ENCODE measurements at places on chromosomes 5 and 9.
A peak's percentile ranks its signal among the peaks of the same experiment; 100 is the strongest.

DNA sequence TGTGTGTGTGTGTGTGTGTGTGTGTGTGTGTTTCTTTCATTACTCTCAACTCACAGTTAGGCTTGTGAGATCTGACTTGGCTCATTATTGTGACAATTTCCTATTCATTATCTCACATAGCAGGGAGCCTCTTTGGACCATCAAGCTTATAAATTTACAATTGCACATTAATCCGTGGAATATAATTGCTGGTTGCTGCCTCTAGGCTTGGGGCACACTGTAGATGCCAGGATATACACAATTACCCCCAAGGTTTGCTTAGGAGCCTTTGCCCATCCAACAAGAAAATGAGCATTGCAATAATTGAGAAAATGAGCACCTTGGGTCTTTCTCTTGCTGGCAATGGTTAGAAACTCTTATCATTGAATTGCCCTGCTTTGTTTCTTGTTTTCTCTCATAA, 161.6 kb upstream of the DMRTA1 start:
- no peak for DNase-seq

DNA sequence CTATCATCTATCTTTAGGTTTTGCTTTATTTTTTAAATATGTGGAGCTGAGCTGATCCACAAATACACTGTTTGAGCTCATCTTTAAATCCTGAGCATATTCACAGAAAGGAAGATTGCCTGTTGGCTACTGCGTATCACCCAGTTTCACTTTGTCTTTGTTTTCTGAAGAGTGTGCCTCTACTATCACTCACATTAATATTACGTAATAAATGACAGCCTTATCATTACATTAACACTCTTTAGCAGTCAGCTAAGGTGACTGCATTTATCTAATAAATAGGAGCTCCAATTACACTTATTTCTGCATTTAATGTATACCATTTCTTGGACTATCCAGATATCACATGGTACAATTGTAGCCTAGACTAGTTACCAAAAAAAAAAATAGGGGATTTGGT, 511.7 kb downstream of the NR2F1-AS1 start:
- no peak for DNase-seq

GRCh38 chr5:110738503-110738811, 350 bp upstream of the SLC25A46 start:
- no peak for DNase-seq

DNA sequence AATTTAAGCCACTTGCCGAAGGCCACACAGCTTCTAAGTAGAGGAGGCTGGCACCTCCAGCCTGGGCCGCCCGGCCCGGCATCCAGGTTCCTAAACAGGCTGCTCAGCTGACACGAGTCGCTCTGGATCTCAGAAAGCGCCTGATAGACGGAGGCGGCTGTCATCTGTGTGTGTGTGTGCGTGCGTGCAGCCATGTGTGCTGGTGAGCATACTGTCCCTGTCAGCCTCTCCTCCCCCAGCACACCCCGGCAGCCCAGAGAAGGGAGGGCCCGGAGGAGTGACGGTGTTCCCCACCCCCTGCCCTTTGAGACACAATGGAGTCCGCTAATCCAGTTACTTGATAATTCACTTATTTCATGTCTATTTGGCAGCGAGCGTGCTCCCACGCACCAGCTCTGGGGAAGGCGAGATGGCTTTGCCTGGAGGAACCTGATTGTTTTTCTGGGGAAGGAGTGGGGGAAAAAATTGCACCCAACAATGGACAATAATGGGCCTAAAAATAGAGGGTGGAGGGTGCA, 20.0 kb downstream of the NTNG2 start:
- no peak for DNase-seq

DNA sequence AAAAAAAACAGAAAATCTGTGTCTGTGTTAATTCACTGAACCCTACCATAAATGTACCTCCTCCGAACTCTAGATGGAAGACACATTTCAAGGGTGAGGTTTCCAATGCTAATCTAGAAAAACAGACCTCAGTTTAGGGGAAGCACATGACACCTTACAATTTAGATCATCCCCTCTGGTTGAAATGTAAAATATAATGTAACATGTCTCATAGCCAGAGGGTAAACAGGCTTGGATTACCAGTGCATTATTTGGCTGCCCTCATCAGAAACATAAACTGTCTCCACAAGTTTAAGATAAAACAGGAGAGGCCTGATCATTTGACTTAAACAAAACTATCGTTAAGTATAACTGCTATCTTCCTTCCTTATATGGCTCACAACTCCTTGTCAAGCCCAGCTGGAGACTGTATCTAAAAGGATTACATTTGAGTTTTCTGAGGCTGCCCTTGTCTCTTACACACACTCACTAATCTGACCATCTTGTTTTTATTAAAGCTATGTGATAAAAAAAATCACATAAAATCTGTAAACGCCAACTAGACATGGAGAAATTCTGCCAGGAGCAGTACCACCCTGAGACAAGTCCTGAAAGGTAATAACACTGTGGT, 105.7 kb downstream of the LURAP1L start:
- DNase-seq = no peak

DNA sequence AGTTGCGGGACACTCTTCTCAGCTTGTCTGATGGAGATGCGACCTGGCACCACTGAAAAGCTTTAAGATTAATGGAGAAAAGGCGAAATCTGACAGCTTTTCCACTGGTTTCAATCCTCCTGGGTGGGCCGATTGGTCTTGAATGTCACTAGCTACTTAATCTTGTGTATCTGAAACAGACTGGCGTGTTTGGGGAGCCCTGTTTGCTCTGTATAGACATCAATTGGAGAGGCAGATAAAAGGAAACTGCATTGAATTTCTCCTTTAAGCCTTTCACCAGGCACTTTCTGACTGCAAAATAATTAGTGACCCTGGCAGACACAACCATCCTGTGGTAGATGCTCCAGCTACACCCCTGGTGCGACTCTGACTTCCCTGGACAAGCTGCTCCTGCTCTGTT, 224.2 kb downstream of the NDUFS4 start:
- DNase-seq = no peak

- DNase-seq = no peak
Observed at GRCh38 chr5:150615141-150615699, 25.2 kb upstream of the SYNPO start.

DNA sequence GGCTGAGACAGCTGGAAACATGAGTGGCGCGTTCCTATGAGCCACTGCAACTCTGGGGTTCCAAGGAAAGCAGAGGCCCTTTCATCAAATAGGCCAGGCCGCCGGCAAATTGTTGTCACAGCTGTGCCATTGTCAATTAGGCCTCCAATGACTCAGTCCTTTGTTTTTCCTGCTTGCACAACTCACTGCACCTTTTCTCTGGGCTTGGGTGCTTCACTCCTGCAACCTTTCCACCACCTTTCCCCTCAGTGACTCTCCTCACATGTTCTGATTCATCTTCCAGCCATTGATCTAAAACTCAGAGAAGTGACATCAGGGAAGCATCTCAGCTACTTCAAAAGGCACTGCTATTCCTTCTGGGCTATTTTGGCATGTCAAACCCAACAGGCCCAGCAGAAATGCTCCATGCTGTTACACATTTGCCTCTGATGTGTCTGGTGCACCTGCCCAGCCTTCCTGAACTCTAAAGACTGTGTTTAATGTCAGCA, 653.7 kb downstream of the NR2F1-AS1 start:
- DNase-seq = peak; percentile 40

DNA sequence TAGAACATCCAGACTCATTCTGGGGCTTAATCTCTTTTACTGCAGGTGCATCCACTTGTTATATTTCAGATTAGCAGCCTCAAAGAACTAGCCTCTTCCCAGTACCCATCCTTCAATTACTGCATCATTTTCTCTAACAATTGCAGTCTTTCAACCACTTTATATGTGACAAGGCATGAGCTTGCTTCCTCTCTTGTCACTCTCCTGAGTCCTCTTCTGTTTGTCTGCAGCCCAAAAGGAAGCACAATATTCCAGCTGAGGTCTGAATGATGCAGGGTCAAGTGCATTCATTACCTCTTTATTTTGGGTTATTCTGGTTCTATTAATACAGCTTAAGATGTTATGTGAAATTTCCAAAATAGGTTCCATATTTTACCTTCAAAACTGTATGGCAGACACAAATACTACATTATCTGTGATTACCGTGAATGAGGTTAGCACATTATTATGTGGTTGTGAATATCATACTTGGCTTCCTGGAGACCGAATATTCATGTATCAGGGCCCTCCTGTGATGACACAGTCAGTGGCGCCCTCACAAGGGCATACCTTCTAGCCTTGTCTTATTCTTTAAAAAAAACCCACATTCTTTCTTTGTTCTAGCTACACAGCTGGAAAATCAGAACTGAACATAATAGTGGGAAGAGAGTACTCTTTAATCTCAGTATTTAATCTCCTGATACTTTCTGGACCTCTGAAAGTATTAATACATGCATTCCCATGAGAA, 323.8 kb downstream of the PDE4D start:
- DNase-seq = peak; percentile 19

Data from NCI-H2029 (cell line).